Bladder microvascular endothelial cell (primary cell): ENCODE measurements at places on chromosomes 2 and 18. TPM values are rescaled to one million over a fixed set of nuclear protein-coding genes. Genes with fewer than 3 reads are reported as not detected.

The COPS9 gene
- total RNA-seq: 95.6 and 197 TPM in 2 replicates

The C1D gene
- 7.7 and 10.8 TPM in 2 replicates for total RNA-seq

The ARHGAP15 gene
- 0.19 TPM in 1 of 2 replicates, not detected in the other for total RNA-seq

The TMEM169 gene
- total RNA-seq: under 0.01 and 0.50 TPM in 2 replicates

The COLEC11 gene
- total RNA-seq: 0.16 and 0.57 TPM in 2 replicates

The MTX2 gene
- total RNA-seq: 14.6 and 25.1 TPM in 2 replicates

The ABCG8 gene
- not detected in 2 replicates for total RNA-seq

The LYG2 gene
- not detected in 2 replicates for total RNA-seq
